ENCODE measurements at places on chromosomes 11 and 22.

GRCh38 chr11:108142304-108142703 lies 20.9 kb downstream of the ACAT1 start:
- DNase-seq = no peak

GRCh38 chr22:29517215-29517908 lies 36.2 kb downstream of the THOC5 start:
- DNase-seq = no peak

- no peak for DNase-seq
Measured at GRCh38 chr22:20530368-20531153, 23.2 kb downstream of the MED15 start.

GRCh38 chr11:111851636-111852035 lies 19.7 kb downstream of the ALG9 start:
- peak; percentile 21 for DNase-seq

- no peak for DNase-seq
Measured at GRCh38 chr11:19409307-19409706, 168.6 kb upstream of the E2F8 start.

DNA sequence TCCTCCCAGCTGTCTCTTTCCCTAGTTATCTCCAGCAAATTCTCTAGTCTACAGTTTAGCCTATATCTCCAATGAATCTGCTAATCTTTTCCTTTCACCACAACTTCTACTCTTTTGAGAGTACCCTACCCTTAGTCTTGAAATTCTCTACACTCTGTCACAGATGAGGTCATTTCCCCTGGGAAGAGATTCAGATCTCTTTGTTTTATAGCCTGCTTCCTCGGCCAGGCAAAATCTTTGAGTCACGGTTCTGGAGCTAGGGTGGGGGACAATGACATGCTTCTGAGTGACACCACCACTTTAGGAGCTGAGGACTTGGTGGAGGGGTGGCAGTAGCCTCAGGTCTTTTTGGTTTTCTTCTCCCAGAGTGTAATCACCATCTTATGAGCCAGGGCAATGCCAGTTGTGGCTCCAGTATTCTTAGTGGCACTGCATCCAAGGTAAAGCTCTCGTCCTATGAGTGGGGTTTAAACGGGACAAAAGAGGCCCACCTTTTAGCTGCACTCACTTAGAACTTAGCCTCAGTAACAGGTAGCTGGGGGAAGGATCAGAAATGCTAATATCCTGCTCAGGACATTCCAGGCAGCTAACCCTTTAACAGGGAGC lies 98.5 kb upstream of the RRM1 start:
- no peak for DNase-seq

DNA sequence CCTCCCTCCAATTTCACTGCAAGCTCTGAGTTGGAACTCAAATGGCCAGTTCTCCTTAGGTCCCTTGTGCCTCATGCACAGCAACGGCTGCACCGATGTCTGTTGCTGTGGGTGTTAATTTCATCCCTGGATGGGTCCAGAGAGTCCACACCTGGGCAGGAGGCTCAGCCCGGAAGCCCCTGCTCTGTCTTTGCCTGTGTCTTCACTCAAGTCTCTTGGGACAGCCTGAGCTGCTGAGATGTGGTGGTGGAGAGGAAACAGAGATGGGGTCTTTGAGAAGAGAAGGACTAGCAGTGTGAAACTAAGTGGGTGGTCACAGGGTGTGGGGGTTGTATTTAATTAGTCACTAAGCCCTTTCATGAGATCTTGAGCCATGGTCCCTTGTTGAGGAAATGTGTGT lies 109.3 kb downstream of the NECTIN1 start:
- DNase-seq = no peak

DNA sequence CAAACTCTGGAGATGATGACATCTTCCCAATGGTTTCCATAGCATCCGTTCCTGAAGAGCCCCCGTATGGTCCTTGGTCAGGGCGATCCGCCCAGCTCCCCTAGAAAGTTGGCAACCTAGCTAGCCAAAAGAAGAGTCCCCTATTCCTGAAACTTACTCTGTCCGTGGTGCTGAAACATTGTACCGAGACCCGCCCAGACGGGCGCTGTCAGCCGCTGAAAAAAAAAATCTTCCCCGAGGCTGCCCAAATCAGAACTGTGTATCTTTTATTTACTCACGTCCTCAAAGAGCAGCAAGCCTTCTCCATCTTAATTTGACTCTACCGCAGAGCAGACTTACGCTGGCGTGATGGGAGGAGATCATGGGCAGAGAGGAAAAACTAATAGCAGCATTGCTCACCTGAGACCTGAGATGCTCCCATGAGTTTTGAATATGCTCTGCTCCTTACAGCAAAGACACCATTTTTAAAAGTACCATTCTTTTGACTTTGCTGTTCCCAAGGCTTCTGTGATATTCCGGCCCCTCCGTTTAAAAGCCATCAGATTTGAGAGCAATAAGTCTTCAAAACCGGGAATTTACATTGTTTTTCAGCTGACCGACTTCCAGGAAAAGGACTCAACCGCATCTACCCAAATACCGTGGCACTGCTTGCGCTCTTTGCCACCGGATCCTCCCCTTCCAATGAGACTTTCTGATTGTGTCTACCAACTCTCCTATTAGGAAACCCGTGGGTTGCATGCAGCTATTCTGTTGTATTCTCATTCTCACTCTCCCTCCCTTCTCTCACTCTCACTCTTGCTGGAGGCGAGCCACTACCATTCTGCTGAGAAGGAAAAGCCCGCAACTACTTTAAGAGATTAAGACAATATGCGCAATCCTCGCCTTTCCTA lies at the start of gene SLC17A6:
Gene SLC17A6, plus strand, starts transcription at position 786 of the 890 bp plus-strand sequence. CDS start 153 bp downstream, outside the sequence.
- DNase-seq = no peak

DNA sequence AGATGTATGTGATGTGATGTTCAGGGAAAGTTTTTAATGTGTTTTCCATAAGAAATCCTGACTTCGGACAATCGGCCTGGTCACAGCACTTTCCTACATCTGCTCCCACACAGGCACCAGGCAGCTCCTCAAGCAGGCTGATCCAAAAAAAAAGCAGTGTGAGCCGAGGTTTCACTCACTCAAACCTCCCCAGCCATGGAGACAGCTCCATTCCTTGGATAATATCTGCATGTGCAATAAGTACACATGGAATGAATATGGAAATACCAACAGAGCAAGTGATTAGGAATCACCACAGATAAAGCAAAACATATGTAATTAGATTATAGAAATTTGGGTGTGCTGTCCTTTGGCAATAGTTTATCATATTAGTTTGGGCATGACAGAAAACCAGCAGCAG lies 88.8 kb upstream of the API5 start:
- no peak for DNase-seq

DNA sequence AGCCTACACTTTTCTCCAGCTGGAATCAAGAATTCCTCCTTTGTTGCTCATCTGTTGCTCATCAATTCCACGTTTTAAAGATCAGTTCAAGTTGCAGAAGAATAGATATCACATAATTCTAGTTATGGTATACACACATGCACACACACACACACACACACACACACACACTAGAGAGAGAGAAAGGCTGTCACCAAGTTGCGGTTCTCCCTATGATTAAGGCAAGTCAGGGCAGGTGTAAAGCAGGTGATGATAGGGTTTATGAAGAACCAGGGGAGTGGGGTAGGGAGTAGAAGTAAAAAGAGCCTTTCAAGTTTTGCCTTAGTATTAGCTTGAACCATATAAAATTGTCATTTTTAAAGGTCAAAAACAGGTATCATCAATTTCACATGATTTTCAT lies 31.7 kb upstream of the TMPRSS4 start:
- DNase-seq = no peak

- DNase-seq = no peak
Measured at GRCh38 chr11:57358543-57358961, 20.4 kb downstream of the P2RX3 start.

GRCh38 chr11:5596607-5597201 lies at the start of gene TRIM6:
Gene TRIM6 (plus strand): TSS chr11:5596637. CDS start chr11:5596898, 261 bp downstream.
- DNase-seq = peak; percentile 24
